Upper lobe of right lung (tissue), 1 donor: ENCODE measurements at places on chromosomes 12 and 14. TPM values are rescaled to one million over a fixed set of nuclear protein-coding genes. Genes with fewer than 3 reads are reported as not detected.

DNA sequence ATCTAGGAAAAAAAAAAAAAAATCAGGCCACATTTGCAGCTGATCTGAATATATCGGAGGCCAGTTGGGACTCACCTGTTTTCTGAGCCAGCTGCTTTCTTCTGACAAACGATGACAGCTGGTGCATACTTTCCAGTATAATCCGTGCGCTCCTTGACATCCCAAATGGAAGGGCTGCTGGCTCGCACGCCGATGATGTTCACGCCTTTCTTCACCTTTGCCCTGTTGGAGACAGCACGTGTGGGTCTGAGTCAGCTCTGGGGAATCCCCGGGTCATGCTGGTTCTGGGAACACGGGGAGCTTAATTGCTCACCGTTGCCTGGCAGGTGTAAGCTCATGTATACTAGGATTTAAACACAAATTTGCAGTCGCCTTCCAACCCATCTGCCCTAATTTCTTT lies 372.8 kb downstream of the TMEM132D start:
- H3K4me3 ChIP-seq: no peak overlapping the region
- H3K36me3 ChIP-seq: no peaks in the 10 kb centered on the region
- no peak for DNase-seq
- H3K4me1 ChIP-seq: no peaks in the 10 kb centered on the region
- H3K27ac ChIP-seq: no peak overlapping the region

DNA sequence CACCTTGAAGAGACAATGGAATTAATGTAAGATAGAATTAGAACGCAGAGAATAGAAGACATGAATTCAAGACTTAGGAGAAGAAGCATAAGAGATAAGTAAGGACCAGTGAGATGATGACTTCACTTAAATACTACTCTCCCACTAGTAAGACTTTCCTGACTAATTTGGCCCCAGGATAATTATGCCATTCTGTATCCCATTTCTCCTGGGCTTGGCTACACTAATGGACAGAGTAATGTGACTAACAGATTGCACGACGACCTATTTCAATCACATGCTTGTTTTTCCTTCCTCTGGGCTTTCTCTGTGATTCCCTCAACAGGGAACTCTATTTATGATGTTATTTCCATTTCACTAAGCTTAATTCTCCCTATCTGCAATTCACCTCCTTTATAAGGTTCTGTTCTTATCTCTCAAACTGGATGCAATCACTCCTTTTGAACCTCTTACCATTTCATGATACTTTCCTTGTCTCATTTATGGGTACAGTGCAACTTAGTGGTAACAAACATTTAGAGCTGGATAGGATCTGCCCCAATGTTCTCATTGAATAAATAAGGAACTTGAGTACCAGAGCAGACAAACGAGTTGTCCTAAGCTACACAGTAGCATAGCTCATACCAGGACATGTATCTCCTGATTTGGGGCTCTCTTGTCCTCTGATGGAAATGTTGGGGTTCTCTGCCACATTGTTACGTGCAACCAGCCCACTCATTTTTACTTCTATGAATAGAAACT lies 102.7 kb downstream of the BTG1 start:
- H3K27ac ChIP-seq: no peak overlapping the region
- DNase-seq: no peak
- H3K36me3 ChIP-seq: no peaks in the 10 kb centered on the region
- H3K4me1 ChIP-seq: no peaks in the 10 kb centered on the region
- no peak overlapping the region for H3K4me3 ChIP-seq
- no peaks in the 10 kb centered on the region for H3K27me3 ChIP-seq

DNA sequence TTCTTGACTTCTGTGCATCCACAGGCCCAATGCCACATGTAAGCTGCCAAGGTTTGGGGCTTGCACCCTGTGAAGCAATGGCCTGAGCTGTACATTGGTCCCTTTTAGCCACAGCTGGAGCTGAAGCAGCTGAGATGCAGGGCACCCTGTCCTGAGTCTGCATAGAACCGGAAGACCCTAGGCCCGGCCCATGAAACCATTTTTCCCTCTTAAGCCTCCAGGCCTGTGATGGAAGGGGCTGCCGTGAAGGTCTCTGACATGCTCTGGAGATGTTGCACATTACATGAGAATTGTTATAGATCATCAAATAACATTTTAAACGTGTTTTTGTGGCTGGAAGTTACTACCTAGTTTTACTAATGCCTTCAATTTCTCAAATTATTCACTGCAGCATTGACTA lies 188.7 kb downstream of the RPAP3 start:
- H3K27ac ChIP-seq: no peak overlapping the region
- no peak overlapping the region for H3K4me3 ChIP-seq
- H3K27me3 ChIP-seq: no peaks in the 10 kb centered on the region
- H3K4me1 ChIP-seq: no peaks in the 10 kb centered on the region
- no peak for DNase-seq
- H3K36me3 ChIP-seq: no peaks in the 10 kb centered on the region

GRCh38 chr14:45169906-45170305 lies 34.2 kb downstream of the FANCM start:
- H3K4me3 ChIP-seq: no peak overlapping the region
- no peaks in the 10 kb centered on the region for H3K27me3 ChIP-seq
- no peak for DNase-seq
- H3K27ac ChIP-seq: no peak overlapping the region

- no peak for DNase-seq
- peaks cover 75% of the 10 kb centered on the region for H3K4me1 ChIP-seq
- no peak overlapping the region for H3K4me3 ChIP-seq
- H3K27me3 ChIP-seq: no peaks in the 10 kb centered on the region
- no peaks in the 10 kb centered on the region for H3K36me3 ChIP-seq
Measured at GRCh38 chr14:73763396-73763795, 49.2 kb upstream of the PNMA1 start.

KRT5 gene
- total RNA-seq: 8.8 TPM

OTOGL gene
- 0.09 TPM for total RNA-seq

DPPA3 gene
- total RNA-seq: not detected

KRT80 gene
- total RNA-seq: 8.6 TPM
